ENCODE measurements at places on chromosomes 13 and 19.

GRCh38 chr19:57771417-57771816, 1.9 kb downstream of the ZNF586 start:
- no peak for ATAC-seq

GRCh38 chr13:38900188-38900587, 90.4 kb downstream of the STOML3 start:
- ATAC-seq = no peak

DNA sequence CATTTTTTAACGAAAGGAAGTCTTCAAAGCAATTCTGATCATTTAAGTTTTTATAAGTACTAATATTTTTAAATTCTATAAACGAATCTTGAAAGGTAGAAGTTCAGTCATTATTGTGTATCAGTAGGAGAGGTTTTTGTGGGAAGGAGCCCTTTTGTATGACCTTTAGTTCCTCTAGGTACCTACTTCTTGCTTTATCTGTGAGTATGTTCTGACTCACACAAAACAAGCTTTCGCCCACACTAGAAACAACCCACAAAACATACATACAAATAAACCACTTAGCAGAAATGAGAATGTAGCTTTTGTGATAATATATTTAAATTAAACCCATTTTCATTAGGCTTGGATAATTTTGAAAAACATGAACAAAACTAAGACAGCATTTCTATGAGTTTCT, 27.8 kb downstream of the ERCC5 start:
- no peak for ATAC-seq

DNA sequence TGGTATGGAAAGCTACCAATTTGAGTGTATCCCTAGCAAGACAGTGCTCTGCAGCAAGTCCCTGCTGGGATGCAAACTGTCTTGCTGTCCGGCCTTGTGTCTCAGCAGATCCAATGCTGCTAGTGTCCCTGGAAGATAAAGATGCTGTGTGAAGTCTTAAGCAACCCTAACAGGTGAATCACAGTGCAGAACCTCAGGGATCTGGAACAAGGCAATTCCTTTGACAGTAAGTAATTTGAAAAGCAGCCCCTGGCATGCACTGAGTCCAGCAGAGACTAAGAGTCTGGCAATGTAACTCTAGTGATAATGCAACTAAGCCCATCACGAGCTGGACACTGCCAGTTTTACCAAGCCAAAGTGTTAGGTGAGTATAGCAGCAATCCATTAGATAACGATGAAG, 1.7 kb upstream of the UCHL3 start:
- ATAC-seq = no peak

DNA sequence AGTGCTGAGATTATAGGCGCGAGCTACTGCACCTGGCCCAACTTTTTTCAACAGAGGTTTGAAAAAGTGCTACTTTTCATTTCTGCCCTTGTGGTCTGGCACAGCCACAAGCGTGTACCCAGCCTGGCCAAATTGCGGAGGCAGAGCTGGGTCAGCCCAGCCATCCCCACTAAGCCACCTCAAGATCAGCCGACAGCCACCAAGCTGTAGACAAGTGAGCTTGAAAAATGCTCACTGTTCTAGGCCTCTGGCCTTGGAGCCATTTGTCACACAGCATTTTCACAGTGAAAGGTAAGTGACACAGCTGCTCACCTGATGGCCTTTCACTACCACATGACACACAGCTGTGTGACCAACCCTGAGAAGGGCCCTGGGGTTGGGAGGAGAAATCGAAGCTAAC, 27.3 kb downstream of the DNMT1 start:
- ATAC-seq = no peak
